ENCODE measurements at places on chromosomes 1 and 21.

- no peak for DNase-seq
These were observed 1.8 kb downstream of the DISC1 start for GRCh38 chr1:231628207-231628876.

GRCh38 chr1:200895443-200895789 lies 716 bp downstream of the INAVA start:
- DNase-seq: no peak

- no peak for DNase-seq
These were observed 101.1 kb downstream of the TM2D1 start for GRCh38 chr1:61623852-61624251.

DNA sequence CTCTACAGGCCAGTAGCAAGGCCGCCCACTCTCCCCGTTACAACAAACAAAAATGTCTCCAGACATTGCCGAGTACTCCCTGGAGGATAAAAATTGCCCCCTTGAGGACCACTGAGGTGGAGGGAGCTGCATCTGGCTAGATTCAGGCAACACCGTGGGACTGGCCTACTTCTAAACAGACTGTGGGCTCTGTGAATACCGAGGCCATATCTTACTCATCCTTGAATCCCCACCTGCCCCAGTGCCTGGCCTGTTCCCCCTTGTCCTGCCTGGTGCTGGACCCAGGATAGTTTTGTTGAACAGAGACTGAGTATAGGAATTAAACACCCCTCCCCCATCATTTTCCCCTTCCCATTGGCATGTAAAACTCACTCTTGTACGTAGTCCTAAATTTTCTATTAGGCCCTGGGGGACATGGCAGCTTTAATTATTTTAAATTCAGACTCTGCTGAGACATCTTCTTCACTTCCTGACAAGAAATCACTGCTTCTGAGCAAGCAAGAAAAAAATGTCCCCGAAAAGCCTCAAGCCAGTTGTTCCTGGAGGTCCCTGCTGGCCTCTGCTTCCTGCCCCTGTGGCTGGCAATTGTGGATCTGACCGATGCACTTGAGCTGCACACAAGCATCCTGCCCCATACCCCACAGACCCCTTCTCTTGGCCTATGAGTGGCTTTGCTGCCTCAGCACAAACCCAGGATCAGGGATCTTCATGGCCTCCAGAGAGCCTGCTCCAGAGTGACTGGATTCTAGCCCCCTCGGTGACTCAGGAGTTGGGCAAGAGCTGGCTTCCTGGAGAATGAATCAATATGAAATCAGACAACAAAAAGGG lies 111.0 kb downstream of the ACTL8 start:
- no peak for DNase-seq

GRCh38 chr1:79437540-79437939 lies 431.0 kb upstream of the ADGRL4 start:
- no peak for DNase-seq

GRCh38 chr1:67632811-67633655 lies 52.0 kb upstream of the GADD45A start:
- DNase-seq: no peak

DNA sequence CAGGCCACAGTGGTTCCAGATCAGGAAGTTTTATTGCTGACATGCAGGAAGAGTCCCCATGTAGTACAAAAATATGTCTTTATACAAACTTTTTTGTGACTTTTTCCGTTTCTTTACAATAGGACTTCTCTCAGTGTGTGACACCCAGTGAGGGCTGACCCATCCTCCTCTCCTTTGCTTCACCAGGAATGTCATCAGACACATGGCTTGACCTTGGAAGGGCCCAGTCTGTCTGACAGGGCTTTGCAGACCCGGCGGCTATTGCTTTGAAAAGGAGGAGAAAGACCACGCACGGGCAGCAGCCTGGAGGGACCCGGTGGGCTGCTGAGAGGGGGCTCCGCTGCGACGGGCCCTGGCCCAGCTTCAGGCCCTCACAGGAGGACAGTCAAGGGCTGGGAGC lies 16.2 kb upstream of the EVA1B start:
- no peak for DNase-seq

- DNase-seq: no peak
These were observed 20.5 kb upstream of the TENT5B start for GRCh38 chr1:27033043-27033746.

DNA sequence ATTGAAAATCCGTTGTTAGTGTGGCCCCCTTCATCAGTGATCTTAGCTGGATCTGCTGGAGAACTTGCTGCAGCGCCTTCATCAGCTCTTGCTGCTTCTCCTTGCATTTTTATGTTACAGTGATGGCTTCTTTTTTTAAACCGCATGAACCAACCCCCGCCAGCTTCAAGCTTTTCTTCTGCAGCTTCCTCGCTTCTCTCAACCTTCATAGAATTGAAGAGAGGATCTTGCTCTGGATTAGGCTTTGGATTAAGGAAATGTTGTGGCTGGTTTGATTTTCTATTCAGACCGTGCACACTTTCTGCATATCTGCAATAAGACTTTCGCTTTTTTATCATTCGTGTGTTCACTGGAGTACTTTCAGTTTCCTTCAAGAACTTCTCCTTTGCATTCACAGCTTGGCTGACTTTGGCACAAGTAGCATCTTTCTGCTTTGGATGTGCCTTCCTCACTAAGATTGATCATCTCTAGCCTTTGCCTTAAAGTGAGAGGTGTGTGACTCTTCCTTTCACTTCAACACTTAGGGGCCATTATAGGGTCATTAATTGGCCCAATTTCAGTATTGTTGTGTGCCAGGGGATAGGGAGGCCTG lies 13.1 kb downstream of the RNF187 start:
- peak; percentile 16 for DNase-seq

GRCh38 chr1:51669816-51670215 lies 52.9 kb downstream of the OSBPL9 start:
- no peak for DNase-seq

DNA sequence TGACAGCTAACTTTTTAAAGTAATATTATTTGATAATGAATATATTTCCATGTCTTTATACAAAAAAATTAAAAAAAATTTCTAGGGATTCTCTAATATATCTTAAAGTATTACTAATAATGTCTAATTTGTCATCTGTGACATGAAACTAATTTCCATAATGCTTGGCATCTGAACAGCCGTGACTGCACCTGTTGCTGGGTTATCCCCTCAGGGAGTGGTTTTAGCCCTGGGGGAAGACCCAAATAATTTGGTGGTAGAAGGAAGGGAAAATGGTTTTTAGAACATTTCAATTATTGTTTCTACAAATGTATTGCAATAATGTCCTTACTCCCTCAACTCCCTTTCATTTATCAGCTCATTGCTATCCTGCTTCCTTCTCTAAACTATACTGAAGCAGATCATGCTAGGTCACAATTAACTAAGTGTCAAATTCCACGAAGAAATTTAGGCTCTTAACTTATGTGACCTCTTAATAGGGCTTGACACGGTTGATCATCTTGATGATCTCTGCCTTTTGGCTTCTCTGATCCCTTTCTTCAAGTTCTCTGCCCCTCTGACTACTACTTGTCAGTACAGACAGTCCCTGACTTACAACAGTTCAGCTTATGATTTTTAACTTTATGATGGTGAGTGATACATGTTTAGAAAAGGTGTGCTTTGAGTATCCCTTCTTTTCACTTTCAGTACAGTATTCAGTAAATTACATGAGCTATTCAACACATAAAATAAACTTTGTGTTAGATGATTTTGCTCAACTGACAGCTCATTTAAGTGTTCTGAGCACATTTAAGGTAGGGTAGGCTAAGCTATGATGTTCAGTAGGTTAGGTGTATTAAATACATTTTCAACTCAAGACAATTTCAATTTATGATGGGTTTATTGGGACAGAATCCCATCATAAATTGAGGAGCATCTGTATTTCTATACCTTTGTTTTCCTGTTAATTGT lies 26.4 kb upstream of the DPH5 start:
- no peak for DNase-seq

DNA sequence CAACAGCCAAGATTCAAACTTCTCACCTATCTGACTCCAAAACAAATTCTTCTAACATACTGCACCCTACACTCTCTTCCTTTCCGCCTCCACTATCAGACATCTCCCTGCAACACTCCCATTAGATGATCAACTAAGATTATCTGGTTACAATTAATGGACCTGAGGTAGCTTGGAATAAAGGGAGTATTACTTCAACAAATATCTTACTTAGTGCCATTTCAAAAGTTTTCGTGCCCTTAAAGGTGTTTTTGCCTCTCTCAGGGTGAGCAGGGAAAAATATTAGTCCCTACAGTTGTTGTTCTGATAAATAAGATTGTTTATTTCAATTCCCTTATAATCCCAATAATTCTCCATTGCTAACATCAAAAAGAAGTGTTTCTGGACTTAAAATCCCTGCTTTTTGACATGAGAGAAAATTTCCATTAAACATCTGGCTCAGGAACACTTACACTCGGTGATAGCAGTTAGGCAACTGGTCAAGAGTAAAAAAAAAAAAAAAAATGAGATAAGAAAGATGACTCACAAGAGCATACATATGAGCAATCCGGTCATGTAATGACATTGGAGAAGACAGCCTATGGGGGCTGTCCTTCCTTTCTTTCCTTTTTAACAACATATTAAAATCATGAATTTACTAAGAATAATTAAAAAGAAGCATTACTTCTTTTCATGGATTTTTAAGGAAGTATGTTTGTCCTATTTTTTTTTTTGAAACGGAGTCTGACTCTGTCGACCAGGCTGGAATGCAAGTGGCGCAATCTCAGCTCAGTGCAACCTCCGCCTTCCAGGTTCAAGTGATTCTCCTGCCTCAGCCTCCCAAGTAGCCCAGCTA lies 7.6 kb downstream of the RSBN1 start:
- DNase-seq: no peak

DNA sequence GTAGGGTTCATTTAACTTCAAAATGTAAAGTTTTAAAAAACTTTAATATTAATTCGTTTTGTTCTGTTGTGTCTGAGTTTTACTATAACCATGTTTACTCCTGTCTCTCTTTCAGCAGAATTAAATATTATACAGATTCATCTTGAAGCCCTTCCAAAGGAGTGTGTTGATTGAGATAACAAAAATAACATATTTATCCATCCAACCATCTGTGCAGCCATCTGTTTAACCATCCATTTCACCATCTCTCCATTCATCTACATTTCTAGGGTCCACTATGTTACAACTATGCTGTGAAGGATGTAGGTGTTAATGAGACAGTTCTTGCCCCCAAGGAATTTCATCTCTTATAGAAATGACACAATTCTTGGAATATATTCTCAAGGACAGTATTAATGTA lies 36.0 kb upstream of the GNG12 start:
- no peak for DNase-seq

- peak; percentile 22 for DNase-seq
These were observed 10.6 kb upstream of the GADD45A start for GRCh38 chr1:67674260-67675011.

DNA sequence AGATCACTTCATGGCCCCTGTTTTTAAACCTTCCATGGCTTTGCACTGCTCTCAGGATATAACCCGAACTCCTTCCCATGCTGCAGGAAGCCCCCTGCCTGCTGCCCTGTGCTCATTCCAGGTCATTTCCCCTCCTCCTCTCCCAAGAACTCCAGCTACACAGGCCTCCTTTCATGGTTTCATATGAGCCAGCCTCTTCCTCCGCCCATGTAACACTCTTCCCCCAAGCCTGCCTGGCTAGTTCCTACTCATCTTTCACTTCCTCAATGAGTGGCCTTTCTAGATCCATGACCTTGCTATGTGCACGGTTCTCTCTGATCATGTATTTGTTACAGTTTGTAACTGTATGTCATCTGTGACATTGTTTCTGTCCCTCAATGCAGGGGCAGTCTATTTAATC lies 3.1 kb upstream of the NCF2 start:
- peak; percentile 76 for DNase-seq

DNA sequence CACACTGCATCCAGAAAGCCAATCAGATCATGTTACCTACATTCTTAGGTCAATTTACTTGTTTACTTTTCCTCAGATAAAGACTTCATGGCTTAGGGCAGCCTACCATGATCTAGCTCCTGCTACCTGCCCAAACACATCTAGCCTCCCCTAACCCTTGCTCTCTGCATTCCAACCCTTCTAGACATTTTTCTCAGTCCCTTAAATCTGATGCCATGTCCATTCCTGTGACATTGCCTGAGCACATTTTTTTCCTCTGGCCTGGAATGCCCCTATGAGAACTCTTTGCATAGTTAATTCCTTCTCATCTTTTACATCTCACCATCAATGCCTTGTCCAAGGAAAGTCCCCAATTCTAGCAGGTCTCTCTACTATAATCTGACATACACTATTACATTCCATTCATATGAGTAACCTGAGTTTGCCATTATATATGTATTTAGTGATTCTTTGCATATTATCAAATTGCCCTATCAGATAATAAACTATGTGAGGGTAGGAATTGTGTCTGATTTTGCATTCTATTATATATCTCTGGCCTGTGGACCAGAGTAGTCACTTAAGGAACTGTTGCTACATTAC lies 166.9 kb downstream of the COL11A1 start:
- no peak for DNase-seq

GRCh38 chr1:198664068-198664788 lies 25.4 kb downstream of the PTPRC start:
- peak; percentile 94 for DNase-seq

DNA sequence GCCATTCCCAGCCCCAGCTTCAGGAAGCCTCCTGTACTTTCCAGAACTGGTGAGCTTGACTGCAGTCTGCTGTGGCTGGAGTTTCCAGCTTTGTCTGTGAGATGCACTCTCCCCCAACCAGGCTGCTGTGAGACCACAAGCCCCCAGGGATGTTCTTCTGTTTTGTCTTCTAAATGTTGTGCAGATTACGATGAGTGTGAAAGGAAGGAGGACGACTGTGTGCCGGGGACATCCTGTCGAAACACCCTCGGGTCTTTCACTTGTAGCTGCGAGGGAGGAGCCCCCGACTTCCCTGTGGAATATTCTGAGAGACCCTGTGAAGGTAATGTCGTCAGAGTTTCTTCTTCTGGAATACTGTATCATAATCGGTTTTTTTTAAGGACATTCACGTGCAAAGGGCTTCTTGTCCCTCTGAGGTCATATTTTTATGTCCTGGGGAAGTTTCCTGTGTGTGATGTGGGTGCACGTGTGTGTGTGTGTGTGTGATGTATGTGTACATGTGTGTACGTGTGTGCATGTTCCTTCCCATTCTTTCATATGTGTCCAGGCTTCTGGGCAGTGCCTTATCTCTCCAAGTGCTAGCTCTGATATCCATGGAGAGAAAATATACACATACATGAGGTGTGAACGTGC lies 49.9 kb downstream of the UMODL1 start:
- no peak for DNase-seq

DNA sequence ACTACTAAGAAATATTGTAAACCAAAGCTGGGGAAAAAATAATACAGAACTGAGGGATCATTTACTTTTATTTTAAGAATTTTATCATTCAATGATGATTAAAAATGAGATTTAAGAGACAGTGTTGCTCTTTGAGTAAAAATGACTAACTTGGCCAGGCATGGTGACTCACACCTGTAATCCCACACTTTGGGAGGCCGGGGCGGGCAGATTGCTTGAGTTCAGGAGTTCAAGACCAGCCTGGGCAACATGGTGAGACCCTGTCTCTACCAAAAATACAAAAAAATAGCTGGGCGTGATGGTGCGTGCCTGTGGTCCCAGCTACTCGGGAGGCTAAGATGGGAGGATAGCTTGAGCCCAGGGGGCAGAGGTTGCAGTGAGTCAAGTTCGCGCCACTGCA lies 21.8 kb upstream of the PLEKHO1 start:
- no peak for DNase-seq
